ENCODE measurements at places on chromosomes 13 and 19. TPM values are rescaled to one million over a fixed set of nuclear protein-coding genes. Genes with fewer than 3 reads are reported as not detected.
A peak's percentile ranks its signal among the peaks of the same experiment; 100 is the strongest.

ANKLE1 gene
- total RNA-seq: 0.65 TPM

F2RL3 gene
- not detected for total RNA-seq

DNA sequence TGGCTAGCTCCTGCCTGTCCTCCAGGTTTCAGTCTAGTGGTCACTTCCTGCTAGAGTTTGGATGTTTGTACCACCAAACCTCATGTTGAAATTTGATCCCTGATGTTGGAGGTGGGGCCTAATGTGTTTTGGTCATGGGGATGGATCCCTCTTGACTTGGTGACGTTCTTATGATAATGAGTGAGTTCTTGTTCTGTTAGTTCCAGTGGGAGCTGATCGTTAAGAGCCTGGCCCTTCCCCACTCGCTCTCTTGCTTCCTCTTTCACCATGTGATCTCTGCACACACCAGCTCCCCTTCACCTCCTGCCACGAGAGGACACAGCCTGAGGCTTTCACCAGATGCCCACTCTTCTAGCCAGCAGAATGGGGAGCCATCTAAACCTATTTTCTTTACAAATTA is 86.8 kb upstream of the SCEL start:
- no peak for DNase-seq

- DNase-seq: no peak
Observed at GRCh38 chr19:38848299-38849146, 1.3 kb downstream of the HNRNPL start.

DNA sequence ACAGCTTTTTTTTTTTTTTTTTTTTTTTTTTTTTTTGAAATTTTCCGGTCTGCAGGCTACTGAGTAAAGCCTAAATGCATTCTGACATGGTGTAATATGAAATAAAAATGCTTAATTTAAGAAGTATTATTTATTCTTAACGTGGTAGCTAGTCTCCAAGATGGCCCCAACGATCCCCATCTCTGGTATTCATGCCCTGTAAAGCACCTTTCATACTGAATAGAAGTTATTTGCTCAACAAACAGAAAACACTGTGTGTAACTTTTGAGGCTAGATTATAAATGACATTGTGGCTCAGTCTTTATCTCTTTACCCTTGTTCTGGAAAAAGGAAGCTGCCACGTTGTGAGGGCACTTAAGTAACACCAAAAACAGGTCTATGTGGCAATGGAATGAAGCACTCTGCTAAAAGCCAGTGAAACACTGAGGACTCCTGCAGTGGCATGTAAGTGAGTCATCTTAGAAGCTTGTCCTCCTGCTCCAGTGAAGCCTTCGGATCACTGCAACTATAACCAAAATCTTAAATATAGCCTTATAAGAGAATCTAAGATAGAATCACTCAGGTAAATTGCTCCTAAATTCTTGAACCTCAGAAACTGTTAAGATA is 128.7 kb downstream of the UGGT2 start:
- DNase-seq: peak; percentile 32

- no peak for DNase-seq
Observed at GRCh38 chr19:15398501-15399233, 19.1 kb upstream of the AKAP8 start.

GRCh38 chr19:42275103-42275502 is 6.1 kb downstream of the CIC start:
- no peak for DNase-seq

DNA sequence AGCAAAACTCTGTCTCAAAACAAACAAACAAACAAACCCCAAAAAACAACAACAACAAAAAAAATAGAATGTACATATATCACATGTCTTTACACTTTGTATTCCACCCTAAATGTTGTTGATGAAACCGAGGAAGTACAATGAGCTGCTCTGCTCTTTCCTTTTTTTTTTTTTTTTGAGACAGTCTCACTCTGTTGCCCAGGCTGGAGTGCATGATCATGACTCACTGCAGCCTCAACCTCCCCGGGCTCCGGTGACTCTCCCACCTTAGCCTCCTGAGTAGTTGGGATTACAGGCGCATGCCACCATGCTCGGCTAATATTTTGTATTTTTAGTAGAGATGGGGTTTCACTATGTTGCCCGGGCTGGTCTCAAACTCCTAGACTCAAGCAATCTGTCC is 30.6 kb upstream of the LRP3 start:
- DNase-seq: no peak

DNA sequence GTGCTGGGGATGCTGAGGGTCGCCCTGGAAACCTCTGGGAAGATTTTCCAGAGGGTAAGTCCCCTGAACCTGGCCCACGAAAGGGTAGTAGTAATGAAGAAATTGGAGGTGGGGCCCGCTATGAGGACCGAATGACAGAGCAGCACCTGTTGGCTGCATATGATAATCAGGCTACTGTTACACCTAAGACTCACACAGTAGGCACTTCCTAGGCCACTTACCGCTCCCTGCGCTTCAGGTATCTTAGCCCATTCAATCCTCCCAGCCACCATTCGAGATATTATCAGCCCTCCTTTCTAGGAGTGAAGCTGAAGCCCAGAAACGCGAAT is 4.3 kb upstream of the LRFN3 start:
- no peak for DNase-seq

GRCh38 chr19:18433015-18433691 is 4.8 kb downstream of the ISYNA1 start:
- DNase-seq: no peak

- no peak for DNase-seq
Observed at GRCh38 chr13:26585136-26585535, 27.7 kb downstream of the WASF3 start.

DNA sequence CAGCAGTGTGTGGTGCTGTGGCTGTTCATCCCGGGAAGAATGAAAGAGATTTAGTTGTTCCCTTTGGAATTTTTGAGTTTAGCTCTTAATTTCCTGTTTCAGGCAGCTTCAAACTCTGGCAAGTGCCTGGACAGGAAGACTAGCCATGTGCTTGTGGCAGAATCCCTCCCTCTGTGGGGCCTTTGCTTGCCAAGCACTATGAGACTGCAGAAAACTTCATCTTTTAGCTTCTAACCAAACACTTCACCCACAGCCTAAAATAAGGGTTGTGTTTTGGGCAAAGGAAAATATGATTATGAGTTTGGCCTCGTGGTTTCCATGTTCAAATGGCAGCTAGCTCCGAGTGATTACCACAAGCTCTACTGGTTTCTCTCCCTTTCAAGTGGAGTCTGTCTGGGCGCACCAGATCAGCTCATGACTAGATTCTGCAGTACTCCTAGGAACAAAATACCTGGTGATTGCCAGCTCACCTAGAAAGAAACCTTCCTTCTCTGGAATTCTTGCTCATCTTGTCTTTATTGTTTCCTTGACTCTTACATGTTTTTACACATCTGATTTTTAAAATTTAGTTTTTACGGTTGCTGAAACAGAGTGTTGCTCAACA is 707.5 kb downstream of the SLITRK6 start:
- no peak for DNase-seq

GRCh38 chr13:79491715-79492114 is 10.8 kb downstream of the NDFIP2 start:
- peak; percentile 65 for DNase-seq

Data from PC-9 (cell line).